ENCODE measurements at places on chromosomes 7 and 10.

- DNase-seq: no peak
These were observed 22.5 kb upstream of the TNRC18 start for GRCh38 chr7:5445981-5446594.

- DNase-seq: no peak
These were observed 44.0 kb upstream of the ITGB1 start for GRCh38 chr10:33001908-33002492.

DNA sequence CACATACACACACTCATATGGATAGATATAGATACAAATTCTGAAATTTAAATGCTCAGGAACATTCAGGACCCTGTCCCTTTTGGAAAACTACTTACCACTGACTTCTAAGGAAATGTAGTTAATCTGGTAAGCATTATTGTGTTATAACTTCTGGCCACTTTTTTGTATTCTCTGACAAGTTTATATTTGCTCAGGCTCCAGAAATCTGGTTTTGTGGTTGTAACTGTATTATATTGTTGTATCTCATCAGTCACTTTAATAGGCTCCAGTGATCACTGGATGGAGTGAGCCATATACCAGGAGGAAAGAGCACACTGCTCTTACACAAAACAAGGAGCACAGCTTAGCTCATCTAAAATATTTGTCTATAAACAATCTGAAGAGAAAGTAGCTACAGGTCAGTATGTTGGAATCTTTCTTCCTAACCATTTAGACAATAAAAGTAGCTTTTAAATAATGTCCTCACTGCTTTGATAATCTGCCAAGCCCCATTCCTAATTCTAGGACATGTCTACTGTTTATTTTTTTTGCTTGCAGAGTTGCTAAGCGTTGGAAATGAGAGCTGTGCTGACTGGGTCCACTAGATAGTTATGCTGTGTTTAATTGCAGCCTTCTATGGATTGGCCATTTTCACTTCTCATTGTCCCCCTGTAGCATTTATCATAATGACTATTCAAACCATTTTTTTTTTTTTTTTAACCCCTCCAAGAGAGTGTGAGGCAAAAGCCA, 43.8 kb downstream of the SMNDC1 start:
- DNase-seq: no peak

GRCh38 chr10:44906486-44906885, 4.7 kb upstream of the TMEM72 start:
- no peak for DNase-seq

GRCh38 chr10:125149036-125149679, 11.2 kb downstream of the CTBP2 start:
- peak; percentile 69 for DNase-seq

GRCh38 chr10:98323221-98324164, 55.5 kb upstream of the LOXL4 start:
- DNase-seq: peak; percentile 52

GRCh38 chr7:152395112-152395511, 40.7 kb downstream of the KMT2C start:
- DNase-seq: no peak
